ENCODE measurements at places on chromosomes 3 and 15.

DNA sequence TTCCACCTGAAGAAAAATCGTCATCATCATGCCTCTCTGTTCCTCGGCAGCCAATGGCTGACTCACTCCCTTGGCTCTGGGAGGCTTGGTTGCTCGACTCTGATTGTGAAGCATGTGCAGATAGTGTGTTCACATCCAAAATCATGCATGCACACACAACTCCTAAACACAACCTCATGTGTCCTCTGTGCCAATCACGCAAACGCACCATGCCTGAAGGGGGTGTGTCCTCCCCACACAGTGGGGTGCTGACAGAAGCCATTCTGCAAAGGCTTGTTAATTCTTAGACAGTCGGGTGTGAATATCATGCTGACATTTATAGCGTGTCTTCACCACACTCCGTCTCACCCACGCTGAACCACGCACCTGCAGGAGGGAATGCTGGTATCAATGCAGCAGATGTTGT lies 11.4 kb upstream of the CCDC174 start:
- DNase-seq, result no peak

GRCh38 chr15:73375755-73376305 lies 7.1 kb upstream of the HCN4 start:
- no peak for DNase-seq

- DNase-seq, result no peak
Measured at GRCh38 chr3:97021778-97022177, 207.4 kb downstream of the EPHA6 start.

- no peak for DNase-seq
Measured at GRCh38 chr3:47525617-47526016, 12.1 kb upstream of the ELP6 start.

GRCh38 chr3:141262308-141262705 lies 30.7 kb downstream of the PXYLP1 start:
- DNase-seq, result no peak

DNA sequence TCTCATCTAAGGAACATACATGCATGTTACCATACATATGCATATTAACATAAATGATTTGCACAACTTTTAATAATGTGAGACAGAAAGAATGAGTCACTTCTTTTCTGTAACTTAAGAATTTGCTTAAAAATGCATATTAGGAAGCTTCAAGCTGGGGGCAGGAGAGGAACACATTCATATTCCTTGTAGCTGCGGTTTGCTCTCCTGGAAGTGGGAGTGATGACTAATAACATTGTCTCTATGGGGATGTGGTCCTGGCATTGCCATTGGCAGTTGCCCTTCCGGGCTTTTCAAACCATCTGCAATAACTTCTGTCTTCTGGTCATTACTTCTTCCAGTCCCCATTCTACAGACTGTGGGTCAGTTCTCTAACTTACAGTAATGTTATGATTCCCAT lies 15.6 kb downstream of the CHST2 start:
- no peak for DNase-seq

DNA sequence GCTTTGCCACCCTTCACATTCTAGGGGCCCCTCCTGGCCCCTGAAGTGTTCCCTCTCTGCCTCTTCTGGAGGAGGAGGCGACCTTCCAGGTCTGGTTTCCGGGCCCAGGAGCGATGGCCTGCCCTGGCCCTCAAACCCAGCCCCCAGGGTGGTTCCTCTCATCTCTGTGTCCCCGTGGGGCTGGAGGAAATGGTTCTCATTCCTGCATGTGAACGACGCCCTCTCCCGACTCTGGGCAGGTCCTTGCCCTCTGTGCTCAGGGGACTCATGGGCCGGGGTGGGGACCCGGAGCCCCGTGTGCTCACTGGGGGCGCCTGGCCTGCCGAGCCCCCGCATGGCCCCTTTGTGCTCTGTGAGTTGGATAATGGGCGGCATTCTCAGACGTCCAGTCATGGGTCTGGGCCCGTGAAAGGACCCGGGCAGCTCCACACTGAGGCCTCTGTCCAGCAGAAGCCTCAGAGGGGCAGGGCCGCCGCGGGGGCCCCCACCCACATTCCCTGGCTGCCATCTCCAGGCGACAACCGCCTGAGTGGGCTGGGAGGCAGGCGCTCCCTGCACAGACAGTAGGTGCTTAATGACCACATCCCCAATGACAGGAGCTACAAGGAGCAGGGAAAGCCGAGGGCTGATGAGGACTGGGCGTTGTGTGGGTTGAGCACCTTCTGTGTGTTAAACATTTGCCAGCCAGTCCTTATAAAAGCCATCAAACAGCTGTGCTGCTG lies 5.5 kb upstream of the PLXND1 start:
- no peak for DNase-seq

DNA sequence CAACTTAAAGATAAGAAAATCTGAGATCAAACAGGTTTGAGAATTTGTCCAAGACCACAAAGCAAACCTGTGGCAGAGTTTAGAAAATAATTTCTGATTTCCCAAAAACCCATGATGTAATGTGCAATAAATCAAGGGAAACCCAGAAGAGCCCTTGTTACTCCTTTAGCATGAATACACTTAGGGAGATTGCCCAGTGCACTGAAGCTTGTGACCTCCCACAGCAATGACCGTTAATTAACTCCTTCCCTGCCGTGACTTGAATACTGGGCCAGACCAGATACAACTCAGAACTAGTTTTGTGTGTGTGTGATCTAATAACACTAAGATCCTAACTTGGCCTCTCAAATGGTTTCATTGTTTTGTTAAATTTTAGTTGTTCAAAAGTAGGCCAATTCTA lies 2.5 kb downstream of the PRKAR2A start:
- DNase-seq, result no peak

DNA sequence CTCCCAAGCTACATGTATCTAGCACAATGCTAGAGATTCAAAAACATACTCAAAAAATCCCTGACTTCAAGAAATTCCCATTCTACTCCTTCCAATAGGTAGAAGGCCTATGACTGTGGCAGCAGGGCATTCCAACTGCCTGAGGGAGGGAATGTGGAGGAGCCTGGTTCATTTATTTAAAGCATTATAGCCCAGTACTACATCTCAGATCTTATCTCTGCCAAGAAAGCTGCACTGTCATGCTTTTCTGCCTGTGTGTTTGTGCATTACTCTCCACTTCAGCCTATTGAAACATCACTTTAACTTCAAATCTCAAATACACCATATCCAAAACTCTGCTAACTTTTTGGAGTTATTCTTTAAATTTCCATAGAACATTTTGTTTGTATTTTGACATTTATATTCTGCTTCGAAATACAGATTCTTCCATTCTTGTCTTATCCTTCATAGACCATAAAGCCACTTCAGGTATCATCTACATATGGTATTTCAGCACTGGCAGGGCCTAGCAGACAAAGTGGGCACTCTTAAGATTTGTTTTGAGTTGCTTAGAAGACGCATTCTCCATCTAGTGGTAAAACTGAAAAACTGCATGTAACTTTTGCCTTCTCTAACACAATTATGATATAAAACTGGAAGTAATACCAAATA lies 59.1 kb upstream of the NEDD4 start:
- no peak for DNase-seq

- DNase-seq, result no peak
Measured at GRCh38 chr3:117751651-117752050, 1042.1 kb downstream of the TUSC7 start.

- DNase-seq, result no peak
Measured at GRCh38 chr15:20358066-20358778, 183.4 kb downstream of the GOLGA6L6 start.

DNA sequence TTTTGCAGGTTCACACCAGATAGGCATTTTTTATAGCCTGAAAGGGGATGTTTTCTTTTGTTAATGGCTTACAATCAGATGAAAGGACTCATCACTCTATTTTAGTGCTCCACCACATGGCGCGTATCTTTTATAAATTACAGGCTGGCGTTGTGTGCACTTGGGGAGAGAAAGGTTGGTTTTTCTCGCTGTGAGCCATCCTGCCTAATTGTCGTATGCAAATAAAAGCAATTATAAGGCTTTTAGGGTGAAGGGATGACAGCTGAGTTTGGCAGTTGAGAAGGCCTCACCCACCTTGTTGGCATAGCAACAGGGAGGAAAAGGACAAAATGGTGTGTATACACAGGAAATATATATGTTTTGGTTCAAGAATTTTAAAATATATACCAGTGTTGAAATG lies 268.0 kb downstream of the NR2F2 start:
- DNase-seq, result no peak

DNA sequence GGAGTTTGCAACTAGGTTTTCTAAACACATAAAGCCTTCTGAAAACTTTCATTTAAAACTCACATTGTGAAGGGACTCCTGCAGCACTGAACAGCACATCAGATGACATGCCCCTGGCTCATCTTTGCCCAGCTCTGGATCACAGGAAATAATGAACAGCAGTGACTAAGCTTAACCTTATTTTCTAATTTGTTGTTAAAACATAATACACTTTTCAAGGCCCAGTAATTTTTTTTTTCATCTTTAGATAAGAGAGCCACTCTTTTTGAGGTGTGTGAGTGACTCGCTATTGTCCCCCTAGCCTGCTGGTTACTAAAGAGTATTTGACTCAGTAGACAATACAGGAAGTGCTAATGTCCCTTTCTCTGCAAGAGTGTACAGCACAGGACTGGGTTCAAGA lies 204.0 kb downstream of the OSBPL10 start:
- DNase-seq, result no peak

GRCh38 chr3:190038050-190038933 lies 82.4 kb downstream of the P3H2 start:
- DNase-seq, result no peak

- DNase-seq, result no peak
Measured at GRCh38 chr3:151766454-151766853, 32.7 kb downstream of the AADACL2 start.

DNA sequence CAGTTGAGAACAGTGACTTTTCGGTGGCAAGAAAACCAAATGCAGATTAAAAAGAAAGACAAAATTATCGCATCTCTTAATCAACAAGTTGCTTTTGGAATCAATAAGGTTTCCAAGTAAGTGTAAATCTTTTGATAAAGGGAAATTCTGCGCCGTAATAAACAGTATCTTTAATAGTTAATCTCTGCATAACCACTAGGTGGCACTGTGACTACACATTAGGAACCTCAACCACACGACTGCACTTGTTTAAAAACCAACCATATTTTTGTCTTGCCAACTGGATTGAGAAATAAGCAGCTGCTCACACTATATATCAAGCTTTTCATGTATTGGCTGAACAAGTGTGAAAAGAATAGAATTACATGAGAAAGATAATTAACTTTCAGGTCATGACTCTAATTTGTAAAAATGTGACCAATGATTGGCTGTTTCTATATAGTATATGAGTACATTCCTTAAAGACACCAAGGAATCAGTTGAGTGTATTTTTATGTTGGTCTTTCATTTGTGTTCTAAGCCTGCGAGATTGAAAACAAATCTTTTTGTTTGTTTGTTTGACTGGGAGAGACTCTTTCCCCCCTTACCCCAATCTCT lies 72.7 kb downstream of the DZIP3 start:
- no peak for DNase-seq

DNA sequence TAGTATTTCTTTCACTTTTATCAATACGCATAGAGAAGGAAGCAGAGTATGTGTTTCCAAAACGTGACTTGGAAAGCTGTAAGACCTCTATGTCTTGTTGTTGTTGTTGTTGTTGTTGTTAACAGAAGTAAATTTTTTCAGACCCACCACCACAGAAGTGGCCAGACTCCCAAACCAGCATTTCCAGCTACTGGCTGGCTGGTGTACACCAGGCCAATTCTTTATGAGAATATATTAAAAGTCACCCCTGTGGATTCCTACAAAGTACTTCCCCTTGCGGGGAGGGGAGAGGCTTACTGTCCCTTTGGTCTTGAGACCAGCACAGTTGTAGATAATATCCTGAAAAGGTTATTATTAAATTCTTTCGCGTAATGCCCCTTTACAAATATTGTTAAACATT lies 1.6 kb upstream of the FOXP1 start:
- no peak for DNase-seq

DNA sequence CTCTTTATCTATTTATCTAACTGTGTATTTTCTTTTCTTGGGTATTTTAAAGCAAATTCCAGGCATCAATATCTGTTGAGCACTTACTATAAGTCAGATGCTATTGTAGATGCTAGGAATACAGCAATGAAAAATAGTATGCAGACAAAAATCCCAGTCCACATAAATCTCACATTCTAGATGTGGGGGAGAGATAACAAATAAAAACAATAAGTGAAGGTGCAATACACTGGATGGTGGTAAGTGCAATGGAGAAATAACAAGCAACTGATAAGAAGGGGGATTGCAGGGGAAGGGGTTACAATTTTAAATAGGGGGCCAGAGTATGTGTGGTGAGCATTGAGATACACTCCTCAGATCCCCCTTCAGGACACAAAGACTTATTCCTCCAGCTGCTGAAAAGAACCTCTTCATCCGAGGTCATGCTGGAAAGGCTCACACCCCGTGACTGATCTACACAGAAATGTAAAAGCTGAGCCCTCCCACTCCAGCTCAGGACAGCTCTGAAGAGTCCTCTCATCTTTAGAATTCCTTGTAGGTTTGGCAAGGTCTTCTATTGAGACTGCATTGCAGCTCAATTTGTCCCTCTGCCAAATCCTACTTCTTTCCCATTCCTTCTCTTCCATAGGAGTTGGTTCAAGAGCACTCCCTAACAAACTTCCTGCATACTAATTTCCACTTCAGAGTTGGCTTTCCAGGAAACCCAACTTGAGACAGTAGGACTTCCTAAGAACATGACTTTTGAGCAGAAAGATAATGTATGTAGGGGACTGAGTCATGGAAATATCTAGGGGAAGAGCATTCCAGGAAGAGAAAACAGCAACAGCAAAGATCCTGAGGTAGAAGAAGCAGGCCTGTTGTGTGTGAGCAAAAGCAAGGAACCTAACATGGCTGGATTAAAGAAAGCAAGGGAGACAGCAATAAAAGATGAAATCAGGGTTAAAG lies 8.1 kb upstream of the SCG3 start:
- no peak for DNase-seq

- DNase-seq, result no peak
Measured at GRCh38 chr15:97030251-97030650, 699.8 kb downstream of the NR2F2 start.

DNA sequence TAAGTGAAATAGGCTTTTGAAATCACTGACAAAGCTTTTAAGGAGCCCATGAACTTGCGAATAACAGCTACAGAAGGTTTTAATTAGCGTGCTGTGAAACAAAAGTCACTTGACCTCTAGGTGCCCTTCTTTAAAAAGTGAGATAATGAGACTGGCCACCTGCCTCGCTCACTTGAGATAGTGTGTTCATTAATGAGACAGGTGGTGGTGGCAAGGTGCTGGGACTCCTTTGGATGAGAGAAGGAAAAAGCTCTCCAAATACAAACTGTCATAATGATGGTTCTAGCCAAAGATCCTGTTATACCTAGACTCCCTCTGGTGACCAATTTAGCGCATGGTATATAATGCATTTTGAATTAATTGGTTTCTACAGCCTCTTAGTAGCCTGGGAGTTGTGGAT lies 22.7 kb upstream of the IREB2 start:
- no peak for DNase-seq

- no peak for DNase-seq
Measured at GRCh38 chr15:42621996-42622925, 46.9 kb downstream of the STARD9 start.

- no peak for DNase-seq
Measured at GRCh38 chr3:29805757-29806156, 524.9 kb downstream of the RBMS3 start.
